ENCODE measurements at places on chromosomes 16 and 17.

DNA sequence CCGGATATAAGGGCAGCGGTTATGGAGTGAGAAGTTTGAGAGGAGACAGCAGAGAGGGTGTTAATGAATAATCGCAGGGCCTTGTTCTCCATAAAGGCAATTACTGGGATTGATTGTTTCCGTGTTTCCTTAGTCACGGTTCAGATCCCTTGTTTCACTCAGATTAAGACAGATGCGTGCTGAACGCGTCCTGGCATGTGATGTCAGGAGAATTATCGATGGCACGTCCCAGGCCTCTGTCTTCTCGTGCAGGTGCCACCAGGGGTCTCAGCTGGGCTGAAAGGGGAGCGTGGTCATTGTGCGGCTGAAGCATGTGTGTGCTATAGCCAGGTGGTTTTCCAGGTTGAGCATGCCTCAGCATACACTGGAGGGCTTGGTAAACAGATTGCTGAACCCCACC, 142.4 kb upstream of the NOL11 start:
- peak; percentile 68 for DNase-seq

DNA sequence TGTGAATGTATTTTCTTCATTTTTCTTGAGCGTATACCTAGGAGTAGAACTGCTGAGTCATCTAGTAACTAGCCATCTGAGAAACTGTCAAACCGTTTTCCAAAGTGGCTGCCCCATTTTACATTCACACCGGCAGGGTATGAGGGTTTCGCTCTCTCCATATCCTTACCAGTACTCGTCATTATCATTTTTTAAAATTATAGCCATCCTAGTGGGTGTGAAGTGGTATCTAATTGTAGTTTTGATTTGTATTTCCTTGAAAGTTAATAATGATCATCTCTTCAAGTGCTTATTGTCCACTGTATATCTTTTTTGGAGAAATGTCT, 6.0 kb downstream of the RNF157 start:
- no peak for DNase-seq

GRCh38 chr17:60147553-60148223, 2.1 kb upstream of the CA4 start:
- no peak for DNase-seq

DNA sequence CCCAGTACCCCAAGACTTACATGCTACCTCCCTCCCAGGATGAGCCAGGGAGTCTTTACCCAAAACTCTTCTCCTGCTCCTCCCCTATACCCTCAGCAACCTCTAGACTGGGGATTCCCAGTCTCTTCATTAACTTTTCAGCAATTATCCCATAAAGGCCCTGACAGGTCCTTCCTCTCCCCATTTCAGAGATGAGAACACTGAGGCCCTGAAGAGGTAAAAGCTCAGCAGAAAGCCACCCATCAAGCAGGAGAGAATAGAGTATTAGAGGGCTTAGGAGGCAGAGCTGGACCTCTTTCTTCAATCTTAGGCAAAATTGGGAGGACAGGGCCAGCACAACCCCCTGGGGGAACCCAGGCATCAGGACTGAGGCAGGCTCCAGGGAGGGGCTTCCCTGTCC, 5.9 kb upstream of the SP6 start:
- no peak for DNase-seq

- no peak for DNase-seq
These were observed 16.2 kb upstream of the CD300E start for GRCh38 chr17:74639704-74640151.

GRCh38 chr17:62671553-62671952, 44.1 kb downstream of the MRC2 start:
- DNase-seq, result no peak

GRCh38 chr17:721540-721937, 6.9 kb upstream of the VPS53 start:
- DNase-seq, result no peak

DNA sequence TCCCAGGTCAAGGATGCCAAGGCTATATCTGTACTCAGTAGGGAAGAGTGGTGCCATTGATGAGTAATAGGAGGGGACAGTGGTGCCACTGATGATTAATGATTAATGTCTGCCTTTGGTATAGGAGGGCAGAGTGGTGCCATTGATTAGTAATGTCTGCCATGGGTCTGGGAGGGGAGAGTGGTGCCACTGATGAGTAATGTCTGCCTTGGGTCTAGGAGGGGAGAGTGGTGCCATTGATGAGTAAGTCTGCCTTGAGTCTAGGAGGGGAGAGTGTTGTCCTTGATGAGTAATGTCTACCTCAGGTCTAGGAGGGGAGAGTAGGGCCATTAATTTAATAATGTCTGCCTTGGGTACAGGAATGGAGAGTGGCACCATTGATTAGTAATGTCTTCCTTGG, 507.8 kb upstream of the EEF2KMT start:
- no peak for DNase-seq
